Anterior cingulate cortex (tissue), 58 donors: ENCODE measurements at places on chromosomes 7 and 10.

DNA sequence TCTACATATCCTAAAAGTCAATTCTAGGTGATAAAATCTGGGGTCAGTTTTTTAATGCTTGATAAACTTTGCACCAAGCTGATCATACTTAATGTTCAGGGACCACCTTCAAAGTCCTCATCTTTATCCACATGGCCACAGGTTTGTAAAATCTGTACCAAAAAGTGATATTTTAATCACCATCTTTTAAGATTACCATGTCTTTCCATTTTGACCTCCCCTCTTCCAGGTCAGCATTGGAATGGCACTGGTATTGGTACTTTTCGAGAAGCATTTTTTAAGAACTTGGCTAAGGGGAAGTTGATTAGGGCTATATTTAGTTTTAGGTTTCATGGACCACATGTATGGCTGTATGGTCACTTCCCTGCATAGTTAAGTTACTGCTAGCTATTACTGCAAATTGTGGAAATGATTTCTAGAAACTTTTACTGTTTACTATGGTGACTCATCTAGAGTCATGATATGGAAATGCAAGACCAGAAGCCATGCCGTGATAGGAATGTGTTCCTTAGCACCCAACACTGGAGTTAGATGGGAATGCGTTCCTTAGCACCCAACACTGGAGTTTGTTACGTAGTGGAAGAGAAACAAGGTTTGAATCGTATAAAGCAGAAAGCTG lies 50.8 kb upstream of the ABLIM1 start:
- no peak for DNase-seq

GRCh38 chr7:12670000-12670729 lies 17.3 kb upstream of the ARL4A start:
- DNase-seq: no peak

GRCh38 chr7:69708857-69709256 lies 110.6 kb downstream of the AUTS2 start:
- no peak for DNase-seq

DNA sequence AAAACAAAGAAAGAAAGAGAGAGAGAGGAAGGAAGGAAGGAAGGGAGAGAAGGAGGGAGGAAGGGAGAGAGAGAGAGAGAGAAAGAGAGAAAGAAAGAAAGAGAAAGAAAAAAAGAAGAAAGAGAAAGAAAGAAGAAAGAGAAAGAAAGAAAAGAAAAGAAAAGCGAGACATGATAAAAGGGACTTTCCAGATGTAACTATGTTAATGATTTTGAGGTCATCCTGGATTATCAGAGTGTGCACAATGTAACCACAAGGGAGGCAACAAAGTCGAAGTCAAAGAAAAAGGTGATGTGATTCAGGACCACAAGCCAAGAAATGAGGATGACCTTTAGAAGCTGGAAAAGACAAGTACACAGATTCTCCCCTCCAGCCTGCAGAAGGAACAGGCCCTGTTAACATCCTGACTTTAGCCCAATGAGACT lies 48.9 kb upstream of the PAX2 start:
- no peak for DNase-seq

DNA sequence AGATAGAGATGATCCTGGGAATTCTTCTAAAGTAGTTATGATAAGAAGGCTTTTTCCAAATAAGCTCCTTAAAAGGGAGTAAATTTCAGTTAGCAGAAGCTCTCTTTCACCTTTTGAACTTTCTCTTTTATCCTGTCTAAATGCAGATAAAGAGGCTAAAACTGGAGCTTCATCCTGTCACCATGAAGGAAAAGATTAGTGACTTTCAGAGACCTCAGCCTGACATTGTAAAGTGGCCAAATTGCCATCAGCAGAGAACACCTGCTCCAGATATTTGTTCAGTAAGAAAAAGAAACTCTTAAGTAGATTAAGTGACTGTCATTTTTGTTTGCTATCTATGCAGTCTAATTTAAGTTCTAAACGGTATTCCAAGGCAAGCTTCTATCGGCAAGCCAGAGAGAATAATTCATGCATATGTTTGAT lies 18.3 kb downstream of the VWDE start:
- DNase-seq: no peak

DNA sequence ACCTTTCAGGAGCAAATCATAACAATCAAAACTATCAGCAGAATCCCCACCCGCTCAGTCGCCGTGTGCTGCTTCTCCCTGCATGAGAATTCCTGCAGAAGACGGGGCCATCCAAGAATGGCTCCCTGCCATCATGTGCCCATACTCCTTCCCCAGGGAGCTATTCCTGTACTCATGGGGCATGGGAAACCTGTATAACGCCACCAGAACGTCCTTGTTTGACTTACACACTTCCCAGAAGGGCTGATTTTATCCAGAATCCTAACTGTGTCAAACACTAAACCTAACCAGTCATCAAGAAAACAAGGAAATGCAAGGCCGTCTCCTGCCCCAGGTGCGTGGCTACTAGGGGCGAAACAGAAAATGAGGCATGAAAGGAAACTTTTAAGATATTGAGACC lies 16.0 kb downstream of the DIP2C start:
- DNase-seq: no peak

DNA sequence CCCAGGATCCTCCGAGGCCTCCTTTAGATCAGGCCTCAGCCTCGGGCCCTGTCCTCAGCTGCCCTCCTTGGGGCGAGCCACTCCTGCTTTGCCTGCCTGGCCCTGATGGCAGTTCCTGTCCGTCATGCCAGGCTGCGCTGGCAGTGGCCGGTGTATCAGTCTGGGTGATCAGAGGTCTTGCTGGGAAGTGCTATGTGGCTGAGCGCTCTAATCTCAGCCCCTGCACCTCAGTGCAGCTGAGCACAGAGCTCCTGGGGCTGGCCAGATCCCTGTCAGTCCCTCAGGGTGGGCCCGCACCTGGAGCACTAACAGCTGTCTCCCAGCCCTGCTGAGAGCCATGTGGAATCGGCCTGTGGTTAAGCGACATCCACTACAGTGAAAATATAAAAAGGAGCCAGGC lies 14.8 kb upstream of the CFAP46 start:
- no peak for DNase-seq

- DNase-seq: no peak
Measured at GRCh38 chr7:15906436-15906835, 220.0 kb upstream of the MEOX2 start.

DNA sequence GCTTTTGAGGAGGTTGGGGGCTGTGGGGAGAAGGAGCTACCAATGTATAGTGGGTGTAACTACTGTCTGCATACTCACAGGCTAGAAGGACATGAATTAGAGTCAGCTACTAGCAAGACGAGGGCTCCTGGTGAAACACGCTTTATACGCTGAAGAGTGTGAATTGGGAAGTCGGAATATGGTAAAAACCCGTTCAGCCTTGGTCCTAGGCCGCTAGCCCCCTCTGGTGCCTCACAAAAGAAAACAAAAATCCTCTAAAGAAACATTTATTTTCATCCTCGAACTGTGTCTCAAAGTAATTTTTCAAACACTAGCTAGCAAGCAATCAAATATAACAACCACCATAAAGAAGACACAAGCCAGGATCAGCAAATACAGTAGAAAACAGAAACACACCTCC lies 338.1 kb upstream of the SEMA3C start:
- no peak for DNase-seq

DNA sequence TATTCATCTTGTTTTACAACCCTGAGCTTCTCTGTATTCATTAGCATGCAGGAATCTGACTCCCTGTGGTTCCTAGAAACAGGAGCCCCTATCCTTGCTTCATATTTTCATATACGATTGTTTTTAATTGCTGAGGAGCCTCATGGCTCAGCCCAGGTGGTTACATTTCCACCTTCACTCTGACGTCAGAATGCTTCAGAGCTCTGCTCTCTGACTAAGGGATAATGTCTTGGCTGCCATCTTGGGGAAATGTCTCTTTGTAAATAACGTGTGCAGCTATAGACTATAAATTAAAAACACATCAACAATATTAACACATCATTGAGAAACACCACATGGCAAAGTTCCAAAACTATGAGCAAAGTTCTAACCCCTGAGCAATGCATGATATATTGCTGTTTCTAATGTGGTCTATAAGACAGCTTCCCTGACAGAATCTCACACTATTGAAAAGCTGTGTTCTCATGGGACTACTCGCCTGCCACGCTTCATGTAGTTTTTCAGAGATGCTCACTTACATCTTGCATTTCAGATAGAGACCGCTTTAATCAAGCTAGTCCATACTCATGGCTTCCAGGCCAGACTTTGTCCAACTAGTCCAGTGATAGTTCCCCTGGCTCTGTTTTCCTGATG lies 227.0 kb downstream of the SORCS3 start:
- DNase-seq: no peak

GRCh38 chr7:77265666-77266065 lies 66.0 kb upstream of the FGL2 start:
- DNase-seq: no peak

DNA sequence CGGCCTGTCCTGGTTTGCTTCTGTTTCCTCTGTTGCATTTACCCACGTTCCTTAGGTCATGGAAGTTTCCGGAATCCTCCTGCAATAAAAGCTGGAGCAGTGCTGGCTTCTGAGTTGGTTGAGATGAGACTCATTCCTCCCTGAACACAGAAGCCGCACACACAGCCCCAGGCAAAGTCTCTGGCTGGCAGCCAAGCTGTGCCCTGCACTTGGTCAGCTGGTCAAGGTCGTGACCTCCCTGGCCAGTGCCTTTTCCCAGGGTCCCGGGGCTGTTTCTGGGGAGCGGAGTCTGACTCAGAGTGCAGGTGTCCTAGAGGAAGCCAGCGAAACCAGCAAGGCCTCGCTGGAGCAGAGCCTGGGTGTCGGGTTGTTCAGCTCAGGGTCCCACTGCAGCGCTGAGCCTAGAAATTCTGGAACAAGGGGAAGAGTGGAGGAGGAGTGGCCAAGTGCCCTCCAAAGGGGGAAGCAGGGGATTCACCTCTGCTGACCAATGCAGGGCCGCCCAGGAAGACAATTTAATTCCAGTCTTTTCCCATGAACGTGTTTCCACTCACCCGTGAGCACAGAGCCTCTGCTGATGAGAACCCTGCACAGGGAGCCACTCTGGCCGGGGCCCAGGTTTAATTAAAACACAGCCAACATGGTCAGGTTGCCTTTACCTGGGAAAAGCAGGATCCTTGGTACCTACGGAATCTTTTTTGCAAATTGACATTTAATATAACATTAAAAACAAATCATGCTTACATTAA lies 245.5 kb upstream of the PPP2R2D start:
- DNase-seq: no peak

- DNase-seq: no peak
Measured at GRCh38 chr7:134740376-134740775, 39.1 kb upstream of the CALD1 start.

- DNase-seq: no peak
Measured at GRCh38 chr7:73918926-73919693, 58.2 kb downstream of the TMEM270 start.

DNA sequence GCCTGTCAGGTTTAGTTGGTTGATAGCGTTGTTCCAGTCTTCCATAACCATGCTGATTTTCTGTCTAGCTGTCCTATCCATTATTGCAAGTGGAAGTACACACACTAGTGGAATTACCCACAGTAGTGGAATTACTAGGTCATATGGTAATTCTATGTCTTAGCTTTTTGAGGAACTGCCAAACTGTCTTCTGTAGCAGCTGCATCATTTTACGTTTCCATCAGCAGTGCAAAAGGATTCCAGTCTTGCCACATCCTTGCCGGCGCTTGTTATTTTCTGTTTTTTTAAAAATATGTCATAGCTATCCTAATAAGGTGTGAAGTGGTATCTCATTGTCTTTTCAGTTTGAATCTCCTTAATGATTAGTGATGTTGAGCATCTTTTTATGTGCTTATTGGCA lies 17.2 kb upstream of the RHBDD2 start:
- DNase-seq: no peak

DNA sequence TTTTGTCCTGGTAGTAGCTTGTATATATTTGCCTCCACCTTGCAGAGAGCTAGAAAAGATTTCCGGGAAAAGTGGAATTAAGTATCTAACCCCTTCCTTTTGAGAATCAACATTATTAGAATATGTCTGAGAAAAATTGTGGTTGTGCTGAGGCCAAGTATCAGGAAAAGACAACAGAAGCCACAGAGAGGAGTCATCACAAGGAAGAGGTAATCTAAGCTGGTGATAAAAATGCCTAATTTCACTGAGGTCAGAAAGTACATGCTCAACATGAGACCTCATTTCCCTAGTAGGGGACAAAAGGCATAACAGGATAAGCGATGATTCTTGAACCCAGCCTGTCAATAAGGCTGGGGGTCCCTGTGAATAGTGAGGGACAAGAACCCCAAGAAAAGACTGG lies 97.0 kb upstream of the PDE1C start:
- no peak for DNase-seq

DNA sequence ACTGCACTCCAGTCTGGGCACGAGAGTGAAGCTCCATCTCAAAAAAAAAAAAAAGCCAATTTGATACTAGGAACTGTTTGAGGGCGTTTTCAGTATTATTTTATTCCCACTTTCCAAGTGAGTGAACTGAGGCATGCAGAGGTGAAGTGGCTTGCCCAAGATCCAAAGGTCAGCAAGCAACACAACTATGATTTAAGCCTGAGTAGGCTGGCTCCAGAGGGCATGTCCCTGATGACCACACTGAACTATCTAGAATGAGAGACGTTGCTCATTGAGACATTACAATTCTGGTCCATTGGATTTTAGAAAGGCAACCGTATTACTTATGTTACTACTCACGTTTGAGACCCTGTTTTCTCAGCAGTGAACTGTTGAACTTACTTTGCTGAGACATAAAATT lies 20.8 kb downstream of the KCNMA1 start:
- DNase-seq: no peak

GRCh38 chr7:90655566-90655965 lies 59.4 kb downstream of the CDK14 start:
- DNase-seq: no peak

GRCh38 chr10:104301907-104302690 lies 33.1 kb downstream of the GSTO2 start:
- no peak for DNase-seq

DNA sequence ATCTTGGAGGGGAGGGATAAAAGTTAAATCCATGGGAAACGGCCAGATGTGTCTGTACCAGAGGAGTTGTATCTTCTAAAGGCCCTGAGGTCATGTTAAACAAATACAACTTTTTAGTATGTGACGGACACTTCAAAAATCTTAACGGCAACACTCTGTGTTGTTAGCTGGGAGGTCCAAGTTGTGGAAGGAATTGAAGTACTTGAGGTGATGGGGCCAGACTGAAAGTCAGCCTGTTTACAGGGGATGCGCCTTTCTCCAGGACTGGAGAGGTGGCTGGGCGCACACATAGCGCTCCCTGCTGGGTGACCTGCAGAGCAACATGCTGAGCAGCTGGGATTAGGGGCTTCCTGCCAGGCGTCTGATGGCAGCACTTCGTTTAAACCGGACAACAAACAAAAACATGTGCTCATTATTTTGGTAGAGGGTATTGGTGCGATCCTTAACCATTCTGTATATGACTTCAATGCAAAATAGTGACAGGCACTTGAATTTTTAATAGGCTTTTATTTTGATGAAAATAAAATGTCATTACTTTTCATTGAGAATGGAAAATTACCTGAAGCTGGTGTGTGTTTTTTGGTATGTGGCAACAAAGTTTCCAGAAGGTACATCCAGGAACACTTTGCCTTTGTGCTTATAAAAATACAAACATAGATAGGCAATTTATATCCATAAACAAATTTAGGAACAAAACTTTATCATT lies 198.2 kb downstream of the MLLT10 start:
- peak; percentile 23 for DNase-seq
